ENCODE measurements at places on chromosomes 16 and 17.

DNA sequence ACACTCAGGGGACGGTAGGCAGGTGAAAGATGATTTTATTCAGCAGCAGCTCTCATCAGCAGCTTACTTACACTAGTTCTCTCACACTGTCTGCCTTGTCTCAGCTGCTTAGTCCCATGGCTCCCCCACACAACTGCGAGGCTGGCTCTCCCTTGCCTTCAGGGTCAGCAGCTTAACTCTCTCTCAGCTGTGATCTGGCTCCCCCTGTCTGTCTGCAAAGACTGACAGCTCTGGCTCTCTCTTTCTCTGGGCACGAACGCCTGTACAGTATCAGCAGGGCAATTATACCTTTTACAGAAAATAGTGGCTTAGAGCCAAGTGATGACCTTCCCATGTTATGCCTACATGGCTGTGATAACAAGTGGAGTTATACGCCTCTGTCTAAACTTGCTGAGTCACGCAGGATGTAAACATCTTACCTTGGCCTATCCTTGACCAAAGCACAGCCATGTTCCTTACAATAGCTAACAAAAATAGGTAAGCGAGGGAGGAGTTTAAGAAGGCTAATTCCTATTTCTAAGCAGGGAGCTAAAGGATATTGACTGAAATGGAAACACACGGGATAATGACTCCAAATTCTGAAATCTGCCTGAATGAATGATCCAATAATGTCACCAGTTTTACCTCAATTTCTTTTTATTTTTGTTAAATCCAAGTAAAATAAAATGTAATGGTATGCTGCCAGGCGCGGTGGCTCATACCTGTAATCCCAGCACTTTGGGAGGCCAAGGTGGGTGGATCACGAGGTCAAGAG lies 1.1 kb upstream of the NDUFAB1 start:
- no peak for DNase-seq

GRCh38 chr17:57761887-57762286 lies 16.8 kb upstream of the CCDC182 start:
- no peak for DNase-seq

- no peak for DNase-seq
Observed at GRCh38 chr17:64126918-64127317, 3.0 kb downstream of the ERN1 start.

DNA sequence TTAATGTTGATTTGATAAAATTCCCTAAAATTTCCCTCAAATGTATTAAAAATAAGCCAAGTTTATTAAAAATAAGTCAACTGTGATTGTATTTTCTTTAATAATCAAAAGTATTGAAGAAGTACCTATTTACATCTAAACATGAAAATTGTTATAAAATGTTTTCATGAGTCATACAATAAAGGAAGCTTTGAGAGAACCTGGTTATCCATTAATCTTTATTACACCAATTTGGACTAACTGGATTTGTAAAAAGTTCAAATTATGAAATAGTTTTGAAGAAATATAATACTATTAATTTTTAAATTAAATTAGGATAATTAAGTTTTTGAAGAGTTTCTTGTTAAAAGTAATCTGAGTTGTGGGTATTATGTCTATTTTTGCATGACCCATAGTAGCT lies 63.8 kb downstream of the COX10 start:
- DNase-seq = no peak

DNA sequence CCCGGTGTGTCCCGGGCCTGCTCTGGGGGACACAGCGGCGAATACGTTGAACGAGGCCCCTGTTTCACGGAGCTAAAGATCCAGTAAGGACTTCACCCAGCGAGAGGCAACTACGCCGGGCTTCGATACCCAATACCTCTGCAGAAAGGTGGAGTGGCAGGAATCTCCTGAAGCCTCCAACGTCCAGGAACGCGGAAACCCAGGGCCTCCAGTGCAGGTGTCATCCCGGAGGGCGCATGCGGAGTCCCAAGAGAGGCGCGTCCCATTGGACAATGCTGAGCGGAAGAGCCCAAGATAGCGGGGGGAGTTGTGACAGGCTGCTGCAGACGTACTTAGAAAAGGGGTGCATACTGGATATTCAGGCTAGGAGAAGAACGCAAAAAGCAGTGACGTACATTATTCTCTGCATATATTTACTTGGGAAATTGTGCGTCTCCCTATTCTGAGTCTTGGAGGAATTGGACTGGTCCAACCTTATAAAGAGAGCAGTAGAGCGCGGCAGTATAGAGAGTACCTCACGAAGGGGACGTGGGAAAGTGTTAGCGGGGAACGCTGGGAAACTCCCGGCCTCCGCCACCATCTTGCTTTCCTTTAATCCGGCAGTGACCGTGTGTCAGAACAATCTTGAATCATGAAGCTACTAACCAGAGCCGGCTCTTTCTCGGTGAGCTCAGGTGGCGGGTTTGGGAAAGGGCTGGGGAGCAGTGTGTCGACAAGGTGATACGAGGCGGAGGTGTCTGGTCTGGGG lies at the start of gene UQCRC2:
TSS of gene UQCRC2 (plus strand) at position 569 of the 748 bp plus-strand sequence. CDS start at position 632, 63 bp downstream.
- peak; percentile 75 for DNase-seq

DNA sequence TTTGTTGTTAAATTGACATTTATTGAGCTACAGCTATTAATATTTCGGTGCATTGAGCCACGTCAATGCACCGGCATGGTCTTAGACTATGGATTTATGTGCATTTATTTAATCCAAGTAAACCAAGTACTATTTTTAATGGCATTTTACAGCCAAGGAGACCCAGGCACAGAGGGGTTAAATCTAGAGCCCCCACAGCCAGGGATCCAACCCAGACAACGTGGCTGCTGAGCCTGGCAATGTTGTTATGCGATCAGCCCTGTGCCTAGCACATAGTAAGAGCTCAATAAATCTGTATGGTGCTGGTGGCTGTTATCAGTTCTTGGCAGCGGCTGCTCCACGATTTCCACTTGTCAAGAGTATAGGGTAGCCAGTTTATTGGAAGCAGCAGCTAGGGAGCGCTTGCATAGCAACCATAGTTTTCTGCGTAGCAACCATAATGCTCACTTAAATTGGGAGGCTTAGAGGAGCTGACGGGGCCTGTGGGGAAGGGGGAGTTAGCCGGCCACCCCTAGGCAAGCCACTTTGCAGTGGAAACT lies 541 bp upstream of the RBBP6 start:
- DNase-seq = no peak

- DNase-seq = no peak
Observed at GRCh38 chr16:35011-35677, 18.3 kb downstream of the POLR3K start.

GRCh38 chr16:11075163-11075562 lies 130.8 kb downstream of the CLEC16A start:
- DNase-seq = no peak
